8988T (cell line): ENCODE measurements at places on chromosomes 12 and 14.

DNA sequence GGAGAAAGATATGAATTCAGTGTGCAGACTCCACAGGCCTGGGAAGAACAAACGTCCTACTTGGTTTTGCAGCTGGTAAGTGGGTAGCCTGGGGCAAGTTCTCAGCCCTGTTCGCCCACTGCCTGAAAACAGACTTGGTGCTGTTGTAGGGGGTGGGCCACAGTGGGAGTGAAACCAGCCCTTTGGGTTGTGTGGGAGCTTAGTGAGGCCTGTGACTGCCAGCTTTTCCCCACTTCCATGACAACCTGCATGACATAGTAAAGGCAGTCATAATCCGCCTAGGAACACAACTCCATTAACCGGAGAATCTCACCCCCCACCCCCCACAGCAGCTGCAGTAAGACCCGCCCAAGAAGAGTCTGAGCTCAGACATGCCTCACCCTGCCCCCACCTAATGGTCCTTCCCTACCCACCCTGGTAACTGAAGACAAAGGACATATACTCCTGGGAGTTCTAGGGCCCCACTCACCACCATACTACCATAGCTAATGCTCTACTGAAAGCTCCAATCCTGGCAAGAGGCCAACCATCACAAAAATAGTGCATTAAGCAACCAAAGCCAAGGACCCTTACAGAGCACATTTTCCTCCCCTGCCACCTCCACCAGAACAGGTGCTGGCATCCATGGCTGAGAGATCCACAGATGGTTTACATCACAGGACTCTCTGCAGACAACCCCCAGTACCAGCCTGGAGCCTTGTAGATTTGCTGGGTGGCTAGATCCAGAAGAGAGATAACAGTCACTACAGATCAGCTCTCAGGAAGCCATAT lies 39.8 kb upstream of the LMNTD1 start:
- no peak for DNase-seq

- DNase-seq: no peak
These were observed 75.4 kb downstream of the VCPKMT start for GRCh38 chr14:50040895-50041465.

GRCh38 chr14:94644102-94644535 lies 31.9 kb downstream of the SERPINA3 start:
- no peak for DNase-seq

GRCh38 chr14:88825503-88825902 lies 1.1 kb downstream of the TTC8 start:
- DNase-seq: no peak

GRCh38 chr12:92779902-92780301 lies 77.1 kb downstream of the PLEKHG7 start:
- no peak for DNase-seq

DNA sequence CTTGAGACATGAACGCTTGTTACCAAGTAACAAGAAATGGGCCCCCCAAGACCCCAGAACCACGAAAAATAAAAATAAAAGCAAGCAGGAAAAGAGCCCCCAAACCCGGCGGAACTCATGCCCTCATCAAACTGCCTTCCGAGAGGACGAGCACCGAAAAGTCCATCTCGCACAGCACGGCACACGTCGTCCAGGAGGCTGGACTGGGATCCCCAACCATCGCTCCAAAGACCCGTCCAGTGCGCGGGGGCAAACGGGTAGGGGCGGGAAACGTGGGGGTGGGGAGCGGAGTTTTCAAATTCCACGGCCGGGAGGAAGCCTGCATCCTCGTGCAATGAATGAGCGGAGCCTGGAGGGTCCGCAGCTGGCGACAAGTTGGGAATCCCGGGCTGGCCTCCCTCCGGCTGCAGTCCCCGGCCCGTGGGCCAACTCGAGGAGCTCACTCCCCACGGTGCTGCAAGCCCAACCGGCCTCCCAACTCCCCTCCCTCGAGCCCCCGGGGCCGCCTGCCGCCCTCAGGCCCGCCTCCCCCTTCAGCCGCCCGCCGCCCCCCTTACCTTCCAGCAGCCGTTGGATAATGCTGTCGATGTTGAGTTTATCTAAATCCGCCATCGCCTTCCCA lies 484 bp downstream of the PPP1CC start:
- no peak for DNase-seq

GRCh38 chr12:30044206-30044605 lies 260.5 kb upstream of the TMTC1 start:
- DNase-seq: no peak

DNA sequence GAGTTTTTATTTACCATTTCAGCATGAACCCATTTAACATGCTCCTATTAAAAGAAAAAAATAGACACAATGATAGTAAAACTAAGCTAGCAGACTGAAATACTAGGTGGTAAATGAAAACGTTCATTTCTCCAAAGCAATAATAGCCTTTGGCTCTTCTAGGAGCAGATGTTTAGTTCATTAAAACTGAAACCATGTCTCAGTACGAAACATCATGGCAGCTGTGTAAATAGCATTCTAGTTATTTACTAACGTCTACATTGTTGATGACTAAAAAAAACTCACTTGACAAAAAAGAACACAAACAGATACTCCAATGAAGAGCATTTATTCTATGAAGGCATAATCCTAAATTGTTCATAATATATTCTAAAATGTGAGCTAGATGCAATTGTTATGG lies 17.9 kb downstream of the RECQL start:
- DNase-seq: no peak

- no peak for DNase-seq
These were observed 137.5 kb downstream of the FSCB start for GRCh38 chr14:44369401-44370123.

GRCh38 chr12:104747955-104748354 lies 210.1 kb downstream of the SLC41A2 start:
- no peak for DNase-seq

DNA sequence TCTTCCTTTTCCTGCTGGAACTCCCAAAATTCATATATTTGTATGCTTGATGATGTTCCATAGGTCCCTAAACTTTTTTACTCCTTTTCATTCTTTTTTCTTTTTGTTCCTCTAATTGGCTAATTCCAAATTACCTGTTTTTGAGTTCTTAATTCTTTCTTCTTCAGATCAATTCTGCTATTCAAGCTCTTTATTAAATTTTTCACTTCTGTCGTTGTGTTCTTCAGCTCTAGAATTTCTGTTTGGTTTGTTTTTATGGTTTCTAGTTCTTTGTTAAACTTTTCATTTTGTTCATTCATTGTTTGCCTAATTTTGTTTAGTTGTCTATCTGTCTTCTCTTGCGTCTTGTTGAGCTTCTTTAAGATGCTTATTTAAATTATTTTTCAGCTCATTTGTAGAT lies 154.8 kb downstream of the TPH2 start:
- no peak for DNase-seq

DNA sequence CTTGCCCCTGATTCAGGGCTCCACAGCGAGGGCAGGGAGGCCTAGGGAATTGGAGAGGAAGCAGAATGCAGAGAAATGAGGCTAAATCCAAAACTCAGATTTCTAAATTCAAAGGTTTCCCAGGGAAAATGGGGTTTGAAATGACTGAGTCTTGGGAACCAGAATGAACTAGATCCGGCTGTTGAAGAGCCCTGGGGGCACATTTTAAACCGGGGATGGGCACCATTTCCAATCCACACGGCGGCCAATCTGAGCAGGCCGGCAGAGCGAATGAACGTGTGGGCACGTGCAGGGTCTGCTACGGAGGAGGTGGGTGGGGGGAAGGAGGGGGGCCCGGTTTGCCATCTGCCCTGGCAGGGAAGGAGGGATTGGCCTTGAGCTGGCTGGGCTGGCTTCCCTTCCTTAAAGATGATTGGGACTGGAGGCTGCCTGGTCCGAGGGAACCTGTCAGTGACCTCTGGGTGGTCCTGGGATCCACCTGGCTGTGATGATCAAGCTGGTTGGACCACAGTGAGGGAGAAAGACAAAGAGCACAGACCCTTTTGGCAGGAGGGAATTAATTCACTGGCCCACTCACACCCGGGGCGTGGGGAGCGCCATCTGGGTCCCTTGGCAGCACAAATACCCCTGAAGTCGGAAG lies 161.0 kb downstream of the RBM19 start:
- no peak for DNase-seq

DNA sequence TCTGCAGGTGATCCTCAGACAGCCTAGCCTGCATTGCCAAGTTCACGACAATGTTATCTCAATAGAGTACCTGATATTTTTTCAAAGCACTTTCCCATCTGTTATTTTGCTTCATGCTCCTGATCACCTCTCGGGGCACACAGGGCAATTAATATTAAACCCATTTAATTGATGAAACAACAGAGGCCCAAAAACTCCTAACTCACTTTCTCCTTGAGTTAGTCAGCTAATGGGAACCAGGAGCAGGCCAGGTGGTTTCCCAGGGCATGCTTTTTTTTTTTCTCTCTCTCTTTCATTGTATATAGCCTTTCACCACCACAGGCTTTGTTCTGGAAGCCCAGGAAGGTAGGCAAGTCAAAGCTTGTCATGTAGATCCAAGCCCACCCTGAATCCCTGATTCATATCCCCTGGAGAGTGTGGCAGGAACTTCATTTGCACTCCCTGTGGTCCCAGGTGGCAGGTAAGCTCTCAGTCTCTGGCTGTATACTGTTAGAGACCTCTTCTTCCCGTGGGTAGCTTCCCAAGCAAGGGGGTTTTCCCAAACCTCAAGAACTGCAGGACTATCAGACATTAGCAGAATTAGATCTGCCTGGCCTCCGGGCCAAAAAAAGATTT lies 41.6 kb upstream of the MAP1LC3B2 start:
- DNase-seq: no peak

DNA sequence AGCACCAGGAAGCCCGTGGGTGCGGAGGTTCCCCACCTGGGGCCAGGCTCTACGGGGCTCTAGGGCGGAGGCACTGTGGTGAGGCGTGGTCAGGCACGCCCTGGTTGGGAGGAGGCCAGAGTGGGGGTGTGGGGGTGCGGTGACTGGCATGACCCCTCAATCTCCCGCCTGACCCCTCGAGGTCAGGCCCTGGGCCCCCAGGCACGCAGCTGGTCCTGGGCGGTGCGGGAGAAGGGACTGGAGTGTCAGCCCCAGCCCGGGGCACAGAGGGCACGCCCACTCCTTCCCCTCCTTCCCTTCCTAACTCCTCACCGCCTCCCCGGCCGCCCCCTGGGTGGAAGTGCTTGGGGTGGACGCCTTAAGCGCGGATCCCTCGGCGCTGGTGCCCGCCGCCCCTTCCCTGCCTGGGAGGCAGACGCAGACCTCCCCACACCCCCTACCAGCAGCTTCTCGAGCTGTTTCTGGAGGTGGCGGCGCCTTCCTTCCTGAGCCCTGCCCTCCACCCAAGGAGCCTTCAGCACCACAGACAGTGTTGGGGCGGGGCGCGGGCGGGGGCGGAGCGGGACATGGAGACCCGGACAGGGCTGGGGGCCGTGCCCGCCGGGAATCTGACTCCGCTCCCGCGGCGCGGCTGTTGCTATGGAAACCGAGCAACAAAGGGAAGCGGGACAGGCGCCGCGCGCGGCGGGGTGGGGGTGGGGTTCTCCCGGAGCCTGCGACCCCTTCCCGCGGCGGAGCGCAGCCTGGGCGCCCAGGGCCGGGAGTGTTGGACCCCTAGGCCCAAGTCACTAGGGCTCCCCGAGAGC lies 741 bp upstream of the CRIP2 start:
- DNase-seq: peak; percentile 99

- DNase-seq: no peak
These were observed 10.3 kb upstream of the PPP4R4 start for GRCh38 chr14:94163796-94164195.

GRCh38 chr14:96681829-96682228 lies 115.4 kb upstream of the VRK1 start:
- DNase-seq: no peak

- DNase-seq: no peak
These were observed 5.7 kb upstream of the CCND2 start for GRCh38 chr12:4267704-4268328.

DNA sequence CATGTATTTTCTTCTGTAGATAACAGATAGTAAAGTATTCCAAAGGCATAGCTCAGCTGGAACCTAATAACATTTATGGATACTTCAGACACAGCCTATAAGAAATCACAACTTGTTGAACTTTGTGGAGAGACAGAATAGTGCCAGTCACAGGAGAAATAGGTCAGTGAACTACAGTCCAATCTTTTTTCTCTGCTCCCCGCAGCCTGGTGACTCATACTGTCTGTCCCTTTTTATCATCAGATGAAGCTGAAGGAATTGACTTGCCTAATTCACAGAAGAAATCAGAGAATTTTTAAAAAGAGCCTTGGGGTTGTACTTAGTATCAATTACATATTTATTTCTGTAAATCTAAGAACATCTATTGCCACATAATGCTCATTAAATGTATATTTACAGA lies 222.3 kb downstream of the ALG10 start:
- DNase-seq: no peak

DNA sequence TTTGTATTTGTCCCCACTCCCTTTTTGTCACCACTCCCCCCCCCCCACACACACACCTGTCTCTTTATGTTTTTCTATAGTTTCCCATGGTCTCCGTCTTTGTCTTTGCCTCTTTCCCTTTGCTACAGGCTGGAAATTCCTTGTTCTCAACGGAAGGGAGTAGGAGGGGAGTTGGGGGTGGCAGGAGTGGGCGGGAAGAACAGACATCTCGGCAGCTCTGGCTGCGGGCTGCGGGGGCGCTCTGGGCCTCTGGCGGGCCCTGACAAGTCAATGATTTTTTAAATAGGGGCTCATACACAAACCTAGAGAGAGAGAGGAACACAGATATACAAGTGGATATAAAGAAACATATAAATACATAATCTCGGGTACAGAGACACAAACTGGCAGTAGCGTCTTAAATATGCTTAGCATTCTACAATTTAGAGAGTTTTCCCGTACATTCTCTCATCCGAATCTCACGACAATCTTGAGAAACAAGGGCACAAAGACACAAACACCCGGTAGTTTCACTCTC lies 2.4 kb upstream of the NAB2 start:
- DNase-seq: no peak

GRCh38 chr12:10033783-10034545 lies 3.5 kb downstream of the CLEC9A start:
- DNase-seq: no peak

- no peak for DNase-seq
These were observed 13.3 kb downstream of the LIN7A start for GRCh38 chr12:80924437-80924836.

GRCh38 chr14:84543859-84544258 lies 986.1 kb upstream of the FLRT2 start:
- DNase-seq: no peak

- no peak for DNase-seq
These were observed 227.5 kb upstream of the RMST start for GRCh38 chr12:97235102-97235501.

DNA sequence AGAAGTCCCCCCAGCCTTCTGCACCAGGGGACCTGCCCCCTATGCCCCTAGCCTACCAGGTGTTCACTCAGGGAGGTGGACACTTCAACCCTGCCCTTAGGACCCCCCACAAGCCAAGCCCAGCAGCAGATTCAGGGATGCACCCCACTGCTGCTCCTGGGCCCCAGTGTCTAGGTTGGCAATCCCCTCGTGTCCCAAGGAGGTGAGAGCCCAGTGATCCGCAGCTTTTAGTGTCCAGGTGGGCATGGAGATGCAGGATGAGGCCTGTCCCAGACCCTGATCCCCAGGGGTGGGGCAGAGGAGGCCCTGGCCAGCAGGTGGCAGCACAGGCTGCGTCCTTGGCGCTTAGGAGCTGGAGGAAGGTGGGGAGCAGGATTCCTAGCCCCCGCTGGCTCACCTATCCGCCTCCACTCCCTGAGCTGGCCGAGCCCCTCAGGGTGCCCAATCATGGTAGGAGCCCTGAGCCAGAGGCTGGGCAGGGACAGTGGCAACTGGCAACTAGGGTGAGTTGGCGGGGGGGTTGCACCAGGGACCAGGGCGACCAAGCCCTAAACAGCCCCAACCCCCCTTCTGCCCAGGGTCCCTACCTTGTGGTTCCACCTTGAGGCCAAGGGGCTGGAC lies 4.1 kb downstream of the CKB start:
- peak; percentile 98 for DNase-seq

- no peak for DNase-seq
These were observed 3.0 kb upstream of the FBXO33 start for GRCh38 chr14:39435241-39435640.

- no peak for DNase-seq
These were observed 99.2 kb downstream of the SNAPC1 start for GRCh38 chr14:61861320-61861865.
